ENCODE measurements at places on chromosomes 16 and 17. TPM values are rescaled to one million over a fixed set of nuclear protein-coding genes. Genes with fewer than 3 reads are reported as not detected.

Gene SPNS2
- polyA plus RNA-seq = 32.3 TPM

Gene KRTAP1-1
- polyA plus RNA-seq = not detected

Gene RNF222
- 0.07 TPM for polyA plus RNA-seq

Gene IGFALS
- polyA plus RNA-seq = 1.6 TPM

Gene COX10
- 20.0 TPM for polyA plus RNA-seq

- no peak for DNase-seq
Measured at GRCh38 chr17:45087504-45087975, 26.4 kb downstream of the NMT1 start.

GRCh38 chr17:37736428-37736827 is 8.4 kb downstream of the HNF1B start:
- no peak for DNase-seq

- DNase-seq = no peak
Measured at GRCh38 chr17:70208080-70208794, 38.9 kb downstream of the KCNJ2 start.

Gene HSF5
- polyA plus RNA-seq = 0.52 TPM

Gene KRT23
- 1.1 TPM for polyA plus RNA-seq

GRCh38 chr16:11791144-11791828 is 5.8 kb downstream of the ZC3H7A start:
- no peak for DNase-seq

DNA sequence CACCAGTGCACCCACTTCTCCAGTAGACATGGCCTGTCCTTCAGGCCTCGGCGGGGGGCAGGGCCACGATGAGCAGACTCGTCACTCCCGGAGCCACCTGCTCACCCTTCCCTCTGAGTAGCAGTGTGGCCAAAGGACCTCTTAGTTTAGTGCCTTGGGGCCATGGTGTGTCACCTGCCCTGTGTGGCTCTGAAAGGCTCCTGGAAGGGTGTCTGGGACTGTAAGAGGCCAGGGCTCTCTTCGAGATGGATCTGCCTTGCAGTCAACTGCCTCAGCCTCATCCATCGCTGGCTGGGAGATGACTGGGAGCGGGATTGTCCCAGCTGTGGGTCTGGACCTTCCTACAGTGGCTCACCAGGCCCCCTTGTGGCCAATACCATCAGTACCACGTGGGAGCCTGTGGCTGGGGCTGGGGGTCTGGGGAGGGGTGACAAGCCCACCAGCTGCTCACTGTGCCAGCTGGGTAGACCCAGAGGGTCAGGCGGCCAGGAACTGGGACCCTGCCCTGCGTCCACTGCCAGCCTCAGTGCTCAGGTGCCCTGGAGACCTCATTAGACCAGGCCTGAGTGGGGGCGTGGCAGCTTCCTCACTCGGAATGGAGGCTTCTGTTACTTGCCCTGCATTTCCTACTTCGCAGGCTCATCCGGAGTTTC is 133.4 kb downstream of the OR1D5 start:
- DNase-seq = no peak

DNA sequence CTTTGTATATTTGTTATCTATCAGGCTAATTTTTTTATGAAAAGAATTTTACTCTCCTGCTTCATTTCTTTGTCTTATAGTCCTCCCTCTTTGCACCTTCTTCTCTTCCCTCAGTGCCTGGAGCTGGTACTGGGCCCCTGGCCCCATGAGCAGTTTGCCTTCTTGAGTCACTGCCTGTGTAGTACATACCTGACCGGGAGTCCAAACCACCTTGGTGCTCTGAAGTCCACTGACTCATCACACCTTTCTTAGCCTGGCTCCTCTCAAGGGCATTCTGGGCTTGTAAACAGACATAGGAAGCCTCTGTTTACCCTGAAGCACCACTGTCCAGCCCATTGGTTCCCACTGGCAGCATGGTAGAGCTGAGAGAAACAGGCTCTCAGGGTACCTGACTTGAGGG is 11.0 kb upstream of the TACO1 start:
- no peak for DNase-seq

GRCh38 chr16:79042886-79043285 is 557.7 kb downstream of the MAF start:
- DNase-seq = no peak

Gene TPSG1
- polyA plus RNA-seq = 0.85 TPM

Gene CHRNE
- 1.2 TPM for polyA plus RNA-seq

Measured in left kidney (tissue), 8 donors.